Stimulated activated CD8-positive, alpha-beta memory T cell treated with anti-CD3 and anti-CD28 coated beads, Interleukin-15, amount 100 ng/mL, for 24 hours (primary cell): ENCODE measurements at places on chromosomes 7 and 10.

DNA sequence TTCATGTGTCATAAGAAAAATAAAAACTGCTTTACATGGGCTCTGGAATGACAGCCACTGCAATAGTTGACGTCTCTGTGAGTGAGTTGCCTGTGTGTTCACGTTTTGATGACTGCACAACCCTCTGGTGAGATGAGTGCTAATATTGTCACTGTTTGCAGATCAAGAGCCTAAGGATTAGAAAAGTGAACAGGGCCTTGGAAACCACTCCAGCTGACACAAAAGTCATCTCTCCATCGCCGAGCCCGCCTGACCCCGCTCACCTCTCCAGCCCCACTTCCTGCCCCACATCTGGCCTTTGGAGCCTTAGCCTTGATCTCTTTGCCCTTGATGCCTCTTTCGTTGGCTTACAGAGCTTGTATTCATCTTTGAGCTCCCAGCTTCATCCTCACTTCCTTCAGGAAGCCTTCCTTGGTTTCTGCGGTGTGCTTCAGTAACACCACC, 351.7 kb downstream of the TCERG1L start:
- no peak for DNase-seq

DNA sequence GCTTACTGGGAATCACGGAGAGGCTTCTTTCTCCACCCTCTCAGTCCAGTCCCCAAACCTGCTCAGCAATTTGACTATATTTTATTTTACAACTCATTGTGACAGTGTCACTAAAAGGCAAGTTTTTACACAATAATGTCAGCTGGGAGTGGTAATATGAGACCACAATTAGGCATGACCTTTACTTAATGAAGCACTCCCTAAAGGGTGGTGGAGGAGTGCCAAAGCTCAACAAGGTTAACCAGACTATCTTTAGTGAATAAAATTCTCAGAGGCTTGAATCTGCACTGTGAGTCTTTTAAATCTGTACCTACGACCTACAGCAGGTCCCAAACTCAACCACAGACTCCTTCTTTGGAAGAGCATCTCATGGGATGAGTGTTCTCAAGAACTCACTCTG, 215.6 kb downstream of the TAX1BP1 start:
- no peak for DNase-seq

DNA sequence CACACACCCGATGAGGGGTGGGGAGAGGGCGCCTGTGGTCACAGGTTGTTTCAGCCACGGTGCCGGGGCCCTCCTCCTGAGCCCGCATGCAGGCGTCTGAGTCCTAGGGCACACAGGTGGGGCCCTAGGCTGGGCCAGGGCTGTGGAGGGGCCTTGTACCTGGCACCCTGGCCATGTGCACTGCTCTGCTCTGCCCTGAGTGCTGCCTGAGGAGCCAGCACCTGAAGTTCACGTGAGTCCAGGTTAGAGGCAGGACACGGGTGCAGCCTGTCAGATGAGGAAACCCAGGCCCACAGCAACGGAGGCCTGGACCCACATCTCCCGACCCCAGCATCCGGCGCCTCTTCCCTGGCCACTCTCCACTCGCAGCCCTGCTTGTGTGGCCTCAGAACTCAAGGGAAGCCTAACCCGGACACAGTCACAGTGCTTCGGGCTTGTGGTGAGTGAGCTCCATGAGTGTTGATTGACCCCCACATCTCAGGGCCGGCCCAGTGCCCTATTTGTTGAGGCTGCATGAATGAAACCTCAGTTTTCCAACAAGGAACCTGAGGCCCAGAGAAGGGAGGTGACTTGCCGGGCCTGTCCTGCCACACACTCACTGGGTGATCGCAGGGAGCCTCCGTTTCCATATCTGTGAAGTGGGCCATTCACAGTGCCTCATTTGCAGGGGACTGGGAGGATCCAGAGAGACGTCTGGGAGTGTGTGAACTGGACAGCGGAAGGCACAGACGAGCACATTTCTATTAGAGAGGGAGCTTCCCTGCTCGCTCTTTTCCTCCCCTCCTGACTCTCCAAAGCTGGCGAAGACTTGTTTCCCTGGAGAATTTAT, 39.6 kb downstream of the PPIF start:
- no peak for DNase-seq

- no peak for DNase-seq
Measured at GRCh38 chr10:59536167-59537014, 173.3 kb downstream of the SLC16A9 start.

DNA sequence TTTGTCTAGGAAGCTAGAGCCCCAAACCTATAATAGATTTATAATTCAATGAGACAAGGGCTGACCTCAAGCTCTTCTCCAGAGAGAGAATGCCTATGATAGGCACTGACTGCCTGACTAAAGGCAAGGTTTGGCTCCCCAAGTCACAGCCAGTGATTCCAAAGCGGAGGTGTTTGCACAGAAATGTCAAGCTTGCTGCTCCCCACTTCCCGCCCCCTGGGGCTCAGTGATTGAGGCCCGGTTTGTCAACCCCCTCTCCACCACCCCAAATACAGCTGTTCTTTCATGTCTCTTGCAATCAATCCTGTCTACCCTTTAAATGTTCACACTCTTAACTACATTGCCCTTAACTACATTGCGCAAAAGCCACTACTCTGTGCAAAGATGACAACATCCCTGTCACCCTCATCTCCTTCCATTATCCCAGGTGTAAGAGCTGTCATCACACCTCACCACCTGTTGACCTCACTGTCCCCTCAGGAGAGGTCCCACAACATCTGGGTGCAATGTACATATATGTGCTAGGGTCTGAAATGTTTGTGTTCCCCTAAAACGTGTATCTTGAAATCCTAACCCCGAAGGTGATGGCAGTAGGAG, 58.0 kb downstream of the NUDCD3 start:
- DNase-seq, result no peak

DNA sequence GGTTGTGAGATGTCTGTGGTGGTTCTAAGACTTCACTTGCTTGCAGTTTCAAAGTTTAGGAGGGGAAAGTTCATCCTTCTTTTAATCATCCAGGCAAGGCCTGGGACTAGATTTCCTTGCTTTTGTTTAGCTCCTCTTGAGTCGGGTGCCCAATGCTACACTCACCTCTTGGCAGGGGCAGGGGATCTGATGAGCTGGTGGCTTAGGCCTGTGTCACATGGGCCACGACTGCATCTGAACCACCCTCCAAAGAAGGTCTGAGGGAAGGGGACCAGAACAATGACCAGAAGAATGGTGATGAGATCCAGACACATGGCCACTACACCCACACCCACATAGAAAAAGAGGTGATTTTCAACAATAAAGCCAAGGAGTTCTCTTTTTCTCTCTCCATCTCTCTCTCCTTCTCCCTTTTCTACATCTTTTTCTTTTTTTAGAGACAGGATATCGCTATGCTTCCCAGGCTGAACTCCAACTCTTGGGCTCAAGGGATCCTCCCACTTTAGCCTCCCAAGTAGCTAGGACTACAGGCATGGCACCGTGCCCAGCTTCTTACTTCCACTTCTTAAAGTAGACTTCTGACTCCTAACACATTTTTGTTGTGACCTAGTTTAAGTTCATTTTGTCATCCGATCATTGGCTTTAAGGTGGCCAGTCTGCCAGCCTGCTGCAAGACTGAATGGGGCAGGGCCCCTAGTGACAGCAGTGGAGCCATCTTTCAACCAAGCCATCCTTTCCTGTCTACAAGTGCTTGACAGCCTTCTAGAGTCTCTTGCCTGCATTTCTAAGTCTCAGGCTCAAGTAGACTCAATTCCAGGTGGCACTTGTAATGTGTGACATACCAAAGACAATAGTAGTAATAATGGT, 350.9 kb downstream of the RNLS start:
- no peak for DNase-seq

DNA sequence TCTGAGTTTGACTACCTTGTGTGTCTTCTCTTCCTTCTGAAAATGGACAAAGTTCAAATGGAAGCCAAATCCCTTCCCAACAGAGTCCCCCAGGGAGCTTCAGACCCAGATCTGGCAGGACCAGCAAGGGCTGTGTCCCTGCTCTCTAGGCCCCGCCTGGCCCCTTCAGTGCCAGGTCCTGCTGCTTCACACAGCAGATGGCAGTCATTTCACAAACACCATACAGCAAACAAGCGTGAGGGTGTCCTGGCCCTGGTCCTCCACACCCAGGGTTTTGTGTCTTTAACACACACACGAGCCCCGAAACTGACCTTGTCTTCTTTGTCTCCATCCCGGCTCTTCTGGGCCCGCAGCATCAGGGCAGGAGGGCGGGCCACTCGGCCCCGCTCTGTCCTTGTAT, 145.0 kb downstream of the TCERG1L start:
- no peak for DNase-seq

DNA sequence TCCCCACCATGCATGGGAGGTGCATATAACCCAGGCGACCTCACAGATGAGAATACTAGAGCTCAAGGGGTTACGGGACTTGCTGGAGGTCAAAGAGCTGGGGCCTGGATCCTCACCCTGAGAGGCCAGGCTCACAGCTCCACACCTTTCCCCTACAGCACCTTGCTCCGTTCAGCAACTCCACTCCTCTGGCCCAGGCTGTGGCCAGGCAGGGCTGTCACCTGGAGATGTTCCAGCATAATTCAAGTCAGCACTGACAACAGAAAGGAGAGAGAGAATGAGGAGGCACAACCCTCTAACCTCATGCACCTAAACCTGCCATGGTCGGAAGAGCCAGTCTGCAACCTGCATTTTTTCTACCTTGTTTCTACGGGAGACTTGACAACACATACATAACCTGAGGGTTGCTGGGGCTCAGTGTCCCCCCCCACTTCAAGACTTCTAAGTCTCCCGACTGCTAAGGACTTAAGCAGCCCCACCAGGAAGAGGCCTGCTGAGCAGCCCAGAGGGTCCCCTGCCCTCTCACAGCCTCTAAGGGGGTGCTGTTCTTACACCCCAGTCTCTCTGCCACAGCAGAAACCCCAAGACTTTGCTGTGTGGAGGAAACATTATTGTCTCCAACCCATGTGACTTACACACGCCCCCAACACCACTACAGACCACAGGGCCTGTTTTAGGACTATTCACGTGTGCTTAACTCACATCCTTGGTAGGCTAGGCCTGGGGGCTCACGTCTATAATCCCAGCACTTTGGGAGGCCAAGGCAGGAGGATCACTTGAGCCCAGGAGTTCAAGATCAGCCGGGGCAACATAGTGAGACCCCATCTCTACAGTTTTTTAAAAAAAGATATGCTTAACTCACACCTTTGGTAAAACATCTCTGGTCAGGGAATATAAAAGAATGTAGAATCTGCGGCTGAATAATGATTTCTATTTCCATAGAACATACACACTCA, 175.6 kb downstream of the FAM107B start:
- no peak for DNase-seq

GRCh38 chr7:117132321-117133120, 179.2 kb downstream of the ST7 start:
- no peak for DNase-seq

- no peak for DNase-seq
Measured at GRCh38 chr10:64261676-64262075, 740.5 kb downstream of the REEP3 start.

DNA sequence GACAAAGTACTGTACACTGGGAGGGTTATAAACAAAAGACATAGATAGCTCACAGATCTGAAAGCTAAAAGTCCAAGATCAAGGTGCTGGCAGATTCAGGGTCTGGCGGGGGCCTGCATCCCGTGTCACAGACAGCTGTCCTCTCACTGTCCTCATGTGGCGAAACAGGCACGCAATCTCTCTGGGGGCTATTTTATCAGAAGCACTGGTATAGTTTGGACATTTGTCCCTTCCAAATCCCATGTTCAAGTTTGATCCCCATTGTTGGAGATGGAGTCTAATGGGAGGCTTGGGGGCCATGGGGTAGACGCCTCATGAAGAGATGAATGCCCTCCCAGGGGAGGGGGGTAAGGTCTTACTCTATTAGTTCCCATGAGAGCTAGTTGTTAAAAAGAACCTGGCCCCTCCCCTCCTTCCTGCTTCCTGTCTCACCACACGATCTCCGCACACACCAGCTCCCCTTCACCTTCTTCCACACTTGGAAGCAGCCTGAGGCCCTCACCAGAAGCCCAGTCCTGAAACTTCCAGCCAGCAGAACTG, 72.5 kb upstream of the UCN3 start:
- DNase-seq, result no peak

GRCh38 chr10:85611093-85611740, 755.4 kb downstream of the GRID1 start:
- DNase-seq, result no peak

DNA sequence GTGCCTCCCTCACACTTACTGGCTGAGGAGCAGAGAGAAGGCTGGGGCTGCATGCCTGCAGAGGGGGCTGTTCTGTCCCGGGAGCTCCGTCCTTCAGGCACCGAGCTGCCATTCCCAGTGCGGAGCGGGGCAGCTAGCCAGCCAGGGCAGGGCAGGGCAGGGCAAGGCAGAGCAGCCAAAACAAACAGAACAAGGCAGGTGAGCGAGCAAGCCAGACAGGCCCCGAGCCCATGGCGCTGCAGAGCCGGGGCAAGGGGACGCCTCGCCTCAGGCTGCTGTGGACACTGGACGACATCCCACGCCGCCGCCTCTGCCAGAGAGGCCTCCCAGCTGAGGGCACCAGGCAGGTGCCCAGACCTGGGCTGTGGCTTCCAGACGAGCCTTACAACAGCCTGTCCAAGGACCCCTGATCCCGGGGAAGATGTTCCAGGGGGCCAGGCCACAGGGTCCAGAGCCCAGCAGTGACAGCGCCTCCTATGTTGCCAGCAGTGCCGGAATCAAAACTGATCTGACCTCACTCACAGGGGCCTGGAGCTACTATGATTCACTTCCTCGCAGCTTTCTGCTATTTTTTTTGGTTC, 8.2 kb upstream of the NDST2 start:
- no peak for DNase-seq

- DNase-seq, result no peak
Measured at GRCh38 chr7:139572704-139573385, 49.4 kb downstream of the CLEC2L start.

- DNase-seq, result no peak
Measured at GRCh38 chr7:97015756-97016380, 8.8 kb downstream of the DLX5 start.

DNA sequence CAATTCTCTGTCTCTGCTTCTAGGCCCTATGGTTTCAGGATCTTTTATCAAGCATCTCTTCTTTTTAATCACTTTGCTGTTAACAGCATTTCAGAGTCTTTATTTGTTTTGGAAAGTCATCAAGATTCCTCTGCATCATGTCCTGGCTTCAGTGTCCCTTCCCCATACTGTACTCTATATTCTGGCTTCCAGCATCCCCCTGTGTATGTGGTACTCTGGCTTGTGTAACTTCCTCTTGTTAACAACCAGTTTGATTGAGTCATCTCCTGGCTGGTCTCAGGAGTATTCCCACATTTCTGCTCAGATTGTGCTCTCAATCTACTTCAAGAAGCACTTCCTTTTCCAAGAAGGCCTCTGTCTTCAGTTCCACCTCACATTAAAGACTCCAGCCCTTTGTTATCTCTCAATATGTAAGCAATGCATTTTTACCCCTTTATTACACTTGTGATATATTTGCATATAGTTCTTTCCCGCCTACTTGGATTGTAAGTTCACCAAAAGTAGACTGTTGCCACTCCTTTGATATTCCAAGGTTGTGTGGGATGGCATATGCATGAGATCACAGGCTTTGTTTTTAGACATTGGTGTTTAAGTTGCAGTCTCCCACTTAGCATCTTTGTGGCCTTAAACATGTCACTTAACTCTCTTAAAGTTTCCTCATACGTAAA, 15.1 kb upstream of the ATE1 start:
- no peak for DNase-seq

GRCh38 chr10:91536111-91536510, 96.8 kb downstream of the PPP1R3C start:
- no peak for DNase-seq

- DNase-seq, result no peak
Measured at GRCh38 chr7:16416289-16417282, 4.8 kb downstream of the CRPPA start.

GRCh38 chr10:124693396-124693795, 50.8 kb downstream of the FAM53B start:
- no peak for DNase-seq
